CD8-positive, alpha-beta T cell (primary cell): ENCODE measurements at places on chromosomes 4 and X. TPM values are rescaled to one million over a fixed set of nuclear protein-coding genes. Genes with fewer than 3 reads are reported as not detected.

DNA sequence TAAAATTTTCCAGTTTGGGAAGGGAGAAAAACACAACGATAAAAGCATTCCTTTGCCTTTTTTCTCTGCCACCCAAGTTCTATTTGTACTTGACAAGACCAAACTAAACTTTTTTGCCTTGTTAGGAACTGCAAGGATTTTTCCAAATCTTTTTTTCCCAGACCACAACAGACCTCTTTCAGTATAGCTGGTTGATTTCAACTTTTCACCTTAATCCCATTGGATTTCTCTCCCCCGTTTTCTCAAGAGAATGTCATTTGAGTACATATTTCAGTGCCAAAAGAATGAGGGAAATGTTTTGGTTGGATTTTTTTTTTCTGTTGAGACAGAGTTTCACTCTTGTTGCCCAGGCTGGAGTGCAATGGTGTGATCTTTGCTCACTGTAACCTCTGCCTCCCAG lies 18.5 kb upstream of the SGMS2 start:
- DNase-seq: no peak

GRCh38 chr4:8071766-8072165 lies 86.8 kb downstream of the ABLIM2 start:
- DNase-seq: no peak

GRCh38 chrX:106935175-106935574 lies 15.0 kb downstream of the CLDN2 start:
- no peak for DNase-seq

- DNase-seq: no peak
These were observed 16.2 kb downstream of the RASSF6 start for GRCh38 chr4:73603854-73604584.

GRCh38 chr4:98706200-98706813 lies 47.9 kb upstream of the TSPAN5 start:
- peak; percentile 5 for DNase-seq

- DNase-seq: no peak
These were observed 43.3 kb upstream of the RASSF6 start for GRCh38 chr4:73663576-73663975.

DNA sequence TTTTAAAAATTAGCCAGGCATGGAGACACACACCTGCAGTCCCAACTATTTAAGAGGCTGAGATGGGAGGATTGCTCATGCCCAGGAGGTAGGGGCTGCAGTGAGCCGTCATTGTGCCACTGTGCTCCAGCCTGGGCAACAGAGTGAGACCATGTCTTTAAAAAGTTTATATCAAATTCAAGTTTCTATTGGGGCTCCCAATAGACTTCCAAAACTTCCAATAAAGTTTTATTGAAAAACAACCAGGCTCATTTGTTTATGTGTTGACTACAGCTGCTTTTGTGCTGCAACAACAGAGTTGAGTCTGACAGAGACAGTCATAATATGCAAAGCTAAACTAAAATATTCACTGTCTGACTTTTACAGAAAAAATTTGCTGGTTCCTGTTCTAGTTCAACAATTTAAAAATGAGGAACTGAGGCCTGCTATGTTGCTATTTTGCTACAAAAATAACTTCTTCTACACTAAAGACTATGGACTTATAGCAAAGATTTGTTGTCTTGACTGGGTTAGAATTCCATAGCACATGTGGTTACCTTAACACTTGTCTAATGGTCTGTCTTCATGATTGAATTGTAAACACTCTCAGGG lies 63.3 kb upstream of the RELL1 start:
- DNase-seq: no peak

DNA sequence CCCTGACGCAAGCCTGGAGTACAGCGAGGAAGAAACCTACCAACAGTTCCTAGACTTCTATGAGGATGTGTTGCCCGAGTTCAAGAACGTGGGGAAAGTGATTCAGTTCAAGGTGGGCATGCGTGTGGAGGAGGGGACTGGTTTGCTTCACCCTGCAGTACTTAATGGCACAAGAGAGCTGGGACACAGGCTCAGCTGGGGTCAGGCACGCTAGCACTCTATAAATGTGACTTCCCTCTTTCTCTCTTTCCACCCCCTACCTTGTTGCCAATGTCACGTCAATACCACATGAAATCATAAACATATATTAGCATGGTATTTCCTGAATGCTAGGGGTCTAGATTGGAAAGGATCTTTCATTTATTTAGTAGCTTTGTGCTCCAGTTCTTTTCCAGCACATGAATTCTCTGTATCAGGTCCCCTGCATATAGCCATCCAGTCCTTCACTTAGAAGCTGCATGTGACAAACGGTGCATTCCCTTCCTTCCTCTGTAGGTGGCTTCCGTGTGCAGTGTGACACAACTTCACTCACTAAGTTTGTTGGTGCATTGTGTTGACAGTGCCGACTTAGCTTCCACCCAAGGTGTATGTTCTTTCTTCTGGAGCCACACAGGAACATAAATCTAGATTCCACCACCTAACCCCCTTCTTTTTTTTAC lies 25.6 kb downstream of the ZRSR2 start:
- peak; percentile 12 for DNase-seq

- DNase-seq: no peak
These were observed 159.6 kb downstream of the TET2 start for GRCh38 chr4:105306158-105306781.

DNA sequence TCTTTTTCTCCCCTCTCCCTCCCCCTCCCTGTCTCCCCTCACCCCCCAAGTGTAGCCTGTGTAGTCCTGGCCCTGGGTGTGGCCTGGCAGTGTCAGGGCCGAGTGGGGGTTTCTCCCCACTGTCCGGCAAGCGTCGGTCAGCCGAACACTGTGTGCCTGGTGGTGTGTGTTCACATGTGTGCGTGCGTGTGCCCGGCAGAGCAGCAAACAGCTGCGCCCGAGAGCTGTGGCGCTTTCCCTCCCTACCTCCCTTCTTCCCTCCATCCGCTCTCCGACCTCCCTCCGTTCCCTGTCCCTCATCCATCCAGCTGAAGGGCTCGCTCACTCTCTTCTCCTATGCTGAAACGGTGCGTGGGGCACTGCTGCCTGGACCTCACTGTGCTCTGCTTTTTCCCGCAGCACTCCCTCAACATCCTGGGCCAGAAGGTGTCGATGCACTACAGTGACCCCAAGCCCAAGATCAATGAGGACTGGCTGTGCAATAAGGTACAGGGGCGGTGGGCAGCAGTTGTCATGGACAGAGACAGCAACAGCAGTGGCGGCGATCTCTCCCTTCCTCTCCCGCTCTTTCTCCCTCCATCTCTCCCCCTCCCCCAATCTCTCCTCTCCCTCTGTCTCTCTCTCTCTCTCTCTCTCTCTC lies 17.4 kb upstream of the UBA1 start:
- no peak for DNase-seq

DNA sequence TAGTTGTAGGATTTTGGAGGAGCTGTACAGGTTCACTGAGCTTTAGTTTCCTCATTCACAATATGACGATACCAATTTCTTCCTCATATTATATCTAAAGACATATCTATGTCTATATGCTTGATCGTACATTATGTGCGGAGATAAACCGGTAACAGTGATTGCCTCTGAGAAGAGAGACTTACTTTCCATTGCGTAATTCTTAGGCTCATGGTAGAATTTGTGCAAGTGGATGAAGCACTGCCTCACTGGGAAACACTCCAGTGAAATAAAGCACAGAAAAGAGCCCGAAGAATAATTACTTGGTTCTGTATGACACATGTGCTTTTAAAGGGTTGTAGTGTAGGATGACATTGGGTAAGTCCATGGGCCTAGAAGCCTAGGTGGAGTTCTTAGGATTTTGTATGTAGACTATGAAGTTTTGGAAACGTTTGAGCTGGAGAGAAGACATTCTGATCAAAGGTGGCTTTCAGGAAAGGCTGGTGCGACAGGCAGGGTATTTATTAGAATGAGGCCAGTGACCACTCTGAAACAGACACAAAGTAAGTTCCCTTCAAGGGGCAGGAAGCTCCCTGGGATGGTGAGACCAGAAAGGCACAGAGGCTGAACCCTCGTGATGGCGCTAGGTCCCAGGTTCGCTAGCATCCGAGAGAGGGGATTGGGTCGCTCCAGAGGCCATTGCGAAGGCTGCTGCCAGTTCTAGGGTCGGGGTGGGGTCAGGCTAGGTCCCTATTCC lies 649 bp upstream of the VBP1 start:
- DNase-seq: no peak

DNA sequence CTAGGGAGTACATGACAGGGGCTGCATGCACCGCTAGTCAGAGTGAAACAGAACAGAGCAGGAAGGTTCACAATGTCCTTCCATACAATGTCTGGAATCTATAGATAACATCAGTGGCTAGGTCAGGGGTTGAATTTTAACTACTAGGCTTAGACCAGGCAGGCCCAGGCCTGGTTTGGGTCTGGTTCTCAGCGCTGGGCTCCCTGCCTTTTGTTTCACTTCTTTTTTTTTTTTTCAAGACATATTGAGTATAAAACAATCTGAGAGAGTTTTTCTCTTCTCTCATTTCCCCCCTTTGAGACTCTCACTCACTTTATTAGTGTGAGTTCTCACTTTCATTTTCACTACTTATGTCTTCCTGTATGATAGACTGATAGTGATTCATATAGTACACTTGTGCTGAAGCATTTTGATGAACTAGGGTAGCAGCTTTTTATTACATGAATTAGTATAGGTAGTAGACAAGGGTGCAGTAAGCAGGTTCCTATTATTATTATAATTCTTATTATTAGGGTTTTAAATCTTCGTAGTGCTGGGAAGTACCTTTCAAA lies 120.0 kb upstream of the ZDHHC15 start:
- no peak for DNase-seq

- no peak for DNase-seq
These were observed 104.4 kb downstream of the UCHL1 start for GRCh38 chr4:41360921-41361793.

DNA sequence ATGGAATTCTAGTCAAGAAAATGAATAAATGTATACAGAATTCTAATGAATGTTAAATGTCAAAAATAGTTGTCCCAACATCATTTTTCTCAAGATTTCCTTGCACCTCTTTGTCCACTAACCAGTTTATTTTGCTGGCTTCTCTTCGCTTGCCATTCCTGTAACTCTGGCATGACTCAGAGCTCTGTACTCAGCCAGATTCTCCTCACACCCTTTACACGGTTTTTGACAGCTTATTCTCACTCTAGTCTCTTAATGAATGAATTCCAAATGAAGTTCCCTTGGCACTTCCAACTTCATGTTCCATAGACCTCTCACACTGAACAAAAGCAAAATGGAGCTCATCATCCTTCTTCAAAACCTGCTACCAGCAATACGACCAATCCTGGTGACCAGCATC lies 419.3 kb upstream of the SLIT2 start:
- DNase-seq: no peak

- no peak for DNase-seq
These were observed 132.6 kb upstream of the RPS6KA6 start for GRCh38 chrX:84320614-84321013.

GRCh38 chrX:41142130-41142910 lies 57.1 kb downstream of the USP9X start:
- no peak for DNase-seq

- no peak for DNase-seq
These were observed 608.7 kb downstream of the TLL1 start for GRCh38 chr4:166481739-166482138.

DNA sequence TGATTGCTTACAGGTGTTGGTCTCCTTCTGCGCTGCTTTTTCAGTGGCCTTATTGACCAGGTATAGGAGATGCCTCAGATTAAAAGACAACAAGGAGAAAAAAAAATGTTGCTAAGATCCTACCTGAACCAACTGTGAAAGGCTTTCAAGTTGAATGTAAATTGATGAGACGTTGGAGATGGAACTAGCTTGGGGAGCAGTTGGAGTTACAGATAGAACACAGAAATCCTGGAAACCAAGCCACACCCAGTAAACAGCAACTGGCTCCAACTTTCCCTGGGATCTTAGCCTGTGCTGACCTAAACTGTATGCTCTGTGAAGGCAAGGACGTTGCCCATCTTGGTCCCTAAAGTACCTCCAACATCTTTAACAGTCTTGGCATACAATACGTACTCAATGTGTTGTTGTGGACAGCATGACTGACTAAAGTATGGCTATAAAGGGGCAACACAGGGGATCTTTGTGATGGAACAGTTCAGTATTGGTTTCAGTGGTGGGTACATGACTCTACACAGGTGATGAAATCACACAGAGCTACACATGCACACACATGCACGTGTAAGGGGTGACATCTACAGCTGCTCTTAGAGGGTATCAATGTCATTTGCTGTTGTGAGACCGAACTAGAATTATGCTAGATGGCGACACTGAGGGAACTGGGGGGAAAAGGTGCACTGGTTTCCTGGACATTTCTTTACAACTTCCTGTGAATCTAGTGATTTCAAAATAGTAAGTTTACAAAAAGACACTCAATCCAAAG lies 22.3 kb downstream of the GAB3 start:
- DNase-seq: no peak

GRCh38 chr4:85500110-85500867 lies 25.3 kb downstream of the ARHGAP24 start:
- no peak for DNase-seq

GRCh38 chr4:87071401-87071800 lies 136.6 kb downstream of the AFF1 start:
- no peak for DNase-seq

GRCh38 chr4:12724510-12724909 lies 759.6 kb downstream of the RAB28 start:
- no peak for DNase-seq

- DNase-seq: no peak
These were observed 15.0 kb downstream of the AGA start for GRCh38 chr4:177427192-177427591.

GRCh38 chr4:102717448-102718092 lies 43.2 kb downstream of the MANBA start:
- DNase-seq: no peak

DNA sequence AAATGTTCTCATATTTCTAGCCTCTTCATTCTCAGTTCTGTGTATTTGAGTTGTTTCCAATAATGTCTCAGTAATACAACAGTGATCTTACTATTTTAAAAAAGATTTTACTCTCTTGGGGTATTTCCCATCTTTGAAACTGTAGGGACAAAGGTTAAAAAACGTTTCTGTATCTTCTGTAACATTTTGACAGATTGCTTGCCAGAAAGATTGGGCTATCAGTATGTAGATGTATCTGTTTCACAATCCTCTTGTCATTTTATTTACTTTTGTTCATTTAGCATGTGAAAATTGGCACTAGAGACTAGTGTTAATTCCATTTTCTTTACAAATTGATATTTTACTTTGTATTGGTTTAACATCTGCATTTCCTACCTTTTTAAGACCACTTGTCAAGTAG lies 6.2 kb upstream of the CXCL9 start:
- DNase-seq: no peak

- peak; percentile 44 for DNase-seq
These were observed 5.9 kb downstream of the IRAK1 start for GRCh38 chrX:154013614-154014360.

The STBD1 gene
- total RNA-seq: not detected

The DCAF4L1 gene
- 0.05 TPM for total RNA-seq

The TCEAL6 gene
- not detected for total RNA-seq

The CHRNA9 gene
- 0.14 TPM for total RNA-seq

The COL4A5 gene
- not detected for total RNA-seq

The MAGEC3 gene
- total RNA-seq: not detected

The P2RY10 gene
- 76.1 TPM for total RNA-seq

The ADH1A gene
- total RNA-seq: not detected

The IL21 gene
- total RNA-seq: not detected
